ENCODE measurements at places on chromosomes 13 and 19.

DNA sequence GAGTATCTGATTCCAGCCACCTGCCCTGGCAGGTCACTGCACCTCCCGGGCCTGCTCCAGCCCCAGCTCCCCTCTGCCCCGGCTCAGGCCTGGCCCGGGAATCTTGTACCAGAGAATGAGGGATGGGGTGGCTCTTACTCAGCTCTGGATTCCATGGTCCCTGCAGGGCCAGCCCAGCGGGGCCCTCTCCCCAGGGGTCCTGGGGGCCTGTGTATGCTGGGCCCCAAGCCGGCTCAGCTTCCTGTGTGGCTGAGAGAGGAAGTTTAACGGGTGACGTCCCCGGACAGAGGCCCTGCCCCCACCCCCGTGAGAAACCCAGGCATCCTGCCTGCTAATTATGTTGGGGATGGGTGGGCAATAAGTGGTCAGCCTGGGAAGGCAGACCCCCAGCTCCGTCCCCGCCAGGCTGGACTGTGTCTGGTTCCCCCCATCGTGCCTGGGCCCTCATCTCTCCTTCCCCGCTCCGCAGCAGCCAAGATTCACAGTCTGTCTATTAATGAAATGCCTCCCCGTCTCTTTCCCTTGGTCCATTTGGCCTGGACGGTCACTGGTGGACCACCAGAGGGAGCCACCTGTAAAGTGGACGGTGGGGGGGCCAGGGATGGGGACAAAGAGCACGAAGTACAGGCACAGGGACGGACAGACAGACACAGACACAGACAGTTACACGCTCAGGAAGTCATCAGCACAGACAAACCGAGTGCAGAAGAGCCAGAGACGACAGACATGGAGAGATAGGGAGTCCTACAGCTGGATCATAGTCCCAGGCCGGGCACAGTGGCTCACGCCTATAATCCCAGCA, at the start of gene DENND1C:
Gene DENND1C (minus strand): TSS at position 247 of the 802 bp plus-strand sequence. CDS start 92 bp downstream, at position 155.
- no peak for DNase-seq

DNA sequence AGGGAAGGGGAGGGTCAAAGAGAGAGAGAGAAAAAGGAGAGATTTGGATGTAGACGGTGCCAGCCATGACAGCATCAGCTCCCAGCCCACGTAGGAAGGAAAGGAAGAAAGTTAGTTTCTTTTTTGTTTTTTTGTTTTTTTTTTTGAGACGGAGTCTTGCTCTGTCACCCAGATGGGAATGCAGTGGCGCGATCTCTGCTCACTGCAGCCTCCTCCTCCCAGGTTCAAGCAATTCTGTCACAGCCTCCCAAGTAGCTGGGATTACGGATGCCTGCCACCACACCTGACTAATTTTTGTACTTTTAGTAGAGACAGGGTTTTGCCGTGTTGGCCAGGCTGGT, 27.6 kb downstream of the ELL start:
- no peak for DNase-seq

DNA sequence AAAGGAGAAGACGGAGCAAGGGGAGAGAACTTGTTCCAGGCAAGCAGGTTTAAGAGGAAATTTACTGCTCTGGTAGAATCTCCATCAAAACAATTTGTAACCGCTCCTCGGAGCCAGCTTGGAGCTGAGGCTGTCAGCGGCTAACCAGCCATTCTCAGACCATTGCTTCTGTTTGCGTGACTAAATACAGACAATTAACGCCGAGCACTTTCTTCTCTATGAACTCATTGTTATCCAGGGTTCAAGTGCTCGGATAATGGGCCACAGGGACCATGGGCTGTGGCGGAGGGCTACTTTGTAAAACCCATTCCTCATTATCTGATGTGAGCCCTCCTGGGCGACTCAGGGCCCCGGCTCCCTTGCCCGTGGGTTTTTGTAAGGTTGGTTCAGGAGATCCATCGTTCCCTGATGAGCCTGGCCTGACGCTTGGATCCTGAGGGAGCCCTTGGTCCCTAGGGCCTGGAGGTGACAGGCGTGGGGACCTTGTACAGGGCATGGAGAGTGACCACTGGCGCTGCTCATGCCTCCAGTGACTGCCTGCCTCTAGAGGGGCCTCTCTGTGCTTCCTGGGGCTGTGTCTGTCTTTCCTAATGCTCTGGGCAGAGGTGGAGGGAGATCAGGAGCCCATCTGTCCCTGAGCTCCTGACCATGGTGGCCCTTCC, 61.5 kb upstream of the ZNF536 start:
- DNase-seq, result no peak

DNA sequence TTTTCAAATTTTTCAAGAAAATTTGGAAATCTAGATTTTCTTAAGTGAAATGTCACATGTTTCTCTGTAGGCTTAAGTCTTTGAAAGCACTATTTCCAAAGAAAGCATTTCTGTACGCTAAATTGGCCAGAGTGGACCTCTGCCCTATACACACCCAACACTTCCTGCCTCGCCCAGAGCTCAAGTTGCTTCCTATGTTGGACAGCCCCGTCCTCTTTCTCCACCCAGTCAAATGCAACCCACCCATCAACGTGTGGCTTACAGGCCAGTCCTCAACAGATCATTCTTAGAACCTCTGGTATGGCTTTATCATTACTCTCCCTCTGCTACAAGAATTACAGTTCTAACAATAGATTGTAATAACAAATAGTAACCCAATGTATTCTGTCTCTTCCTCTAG, 24.2 kb downstream of the KLF12 start:
- DNase-seq, result no peak

DNA sequence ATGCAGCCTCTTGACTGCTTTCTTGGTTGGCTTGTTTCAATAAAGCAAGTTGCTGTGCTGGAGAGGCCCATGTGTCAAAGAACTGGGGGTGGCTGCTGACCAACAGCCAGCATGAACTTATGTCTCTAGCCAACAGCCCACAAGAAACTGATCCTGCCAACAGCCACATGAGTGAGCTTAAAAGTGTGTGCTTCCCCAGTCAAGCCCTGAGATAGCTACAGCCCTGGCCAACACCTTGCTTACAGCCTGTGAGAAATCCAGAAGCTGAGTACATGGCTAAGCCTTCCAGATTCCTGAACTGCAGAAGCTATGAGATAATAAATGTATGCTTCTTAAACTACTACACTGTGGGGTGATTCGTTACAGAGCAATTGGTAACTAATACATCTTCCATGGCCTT, 38.9 kb upstream of the IPO5 start:
- no peak for DNase-seq
